ENCODE measurements at places on chromosomes 5 and 9.

- no peak for DNase-seq
Measured at GRCh38 chr9:136316896-136317676, 10.3 kb upstream of the GPSM1 start.

GRCh38 chr9:124381170-124381945, 33.9 kb downstream of the PSMB7 start:
- no peak for DNase-seq

- DNase-seq: no peak
Measured at GRCh38 chr9:70257991-70258691, 637 bp upstream of the SMC5 start.

- peak; percentile 23 for DNase-seq
Measured at GRCh38 chr9:129111528-129112151, 425 bp downstream of the PTPA start.

GRCh38 chr5:171633776-171634470, 151.7 kb upstream of the SMIM23 start:
- no peak for DNase-seq

DNA sequence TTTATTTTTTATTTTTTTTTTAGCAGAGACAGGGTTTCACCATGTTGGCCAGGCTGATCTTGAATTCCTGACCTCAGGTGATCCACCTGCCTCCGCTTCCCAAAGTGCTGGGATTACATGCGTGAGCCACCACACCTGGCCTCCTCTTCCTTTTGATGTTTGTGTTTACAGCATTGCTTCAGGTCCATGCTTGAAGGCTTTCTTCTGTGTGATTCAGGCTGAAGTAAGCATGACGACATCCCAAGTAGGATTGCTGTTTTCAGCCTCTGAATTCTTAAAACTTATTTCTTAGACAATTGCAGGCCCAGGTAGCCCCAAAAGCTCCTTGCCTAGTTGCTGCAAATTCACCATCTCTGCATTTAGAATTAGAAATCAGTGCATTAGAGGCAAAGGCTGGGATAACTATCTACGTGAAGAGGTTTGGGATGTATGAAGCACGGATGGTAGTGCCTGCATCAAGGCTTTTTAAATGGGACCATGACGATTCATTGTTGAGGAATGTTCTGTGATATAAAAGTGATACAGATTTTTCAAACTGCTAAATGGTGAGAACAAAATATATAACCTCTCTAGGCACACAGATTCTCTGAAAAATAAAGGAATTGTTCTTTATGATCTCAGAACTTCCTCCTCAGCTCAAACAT, 3.0 kb upstream of the ETF1 start:
- DNase-seq: no peak

DNA sequence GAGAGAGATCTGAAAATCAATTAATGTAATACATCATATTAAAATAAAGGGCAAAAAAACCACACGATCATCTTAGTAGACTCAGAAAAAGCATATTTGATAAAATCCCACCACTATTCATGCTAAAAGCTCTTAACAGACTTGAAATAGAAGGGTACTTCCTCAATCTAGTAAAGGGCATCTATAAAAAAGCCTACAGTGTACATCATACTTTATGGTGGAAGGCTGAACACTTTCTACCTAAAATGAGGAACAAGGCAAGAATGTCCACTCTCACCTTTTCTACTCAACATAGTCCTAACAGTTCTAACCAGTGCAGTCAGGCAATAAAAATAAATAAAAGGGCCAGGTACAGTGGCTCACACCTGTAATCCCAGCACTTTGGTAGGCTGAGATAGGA, 38.9 kb downstream of the POLK start:
- DNase-seq: no peak

DNA sequence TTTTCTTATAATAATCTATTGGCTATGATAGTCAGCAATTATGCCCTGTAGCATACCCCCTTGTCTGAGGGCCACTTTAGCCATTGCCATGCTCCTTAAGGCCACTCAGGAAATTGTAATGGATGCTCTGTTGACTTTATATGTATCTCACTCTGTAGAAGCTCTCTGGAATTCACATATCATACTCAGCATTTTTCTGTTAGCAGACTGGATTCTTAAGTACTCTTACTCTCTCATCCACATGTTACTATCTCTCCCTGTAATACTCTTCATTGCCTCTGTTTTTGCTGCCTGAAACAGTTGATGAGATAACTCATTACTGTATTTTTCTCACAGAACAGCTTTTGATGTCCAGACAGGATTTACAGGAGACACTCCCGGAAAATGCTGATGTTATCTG, 24.2 kb downstream of the TMEM232 start:
- no peak for DNase-seq

DNA sequence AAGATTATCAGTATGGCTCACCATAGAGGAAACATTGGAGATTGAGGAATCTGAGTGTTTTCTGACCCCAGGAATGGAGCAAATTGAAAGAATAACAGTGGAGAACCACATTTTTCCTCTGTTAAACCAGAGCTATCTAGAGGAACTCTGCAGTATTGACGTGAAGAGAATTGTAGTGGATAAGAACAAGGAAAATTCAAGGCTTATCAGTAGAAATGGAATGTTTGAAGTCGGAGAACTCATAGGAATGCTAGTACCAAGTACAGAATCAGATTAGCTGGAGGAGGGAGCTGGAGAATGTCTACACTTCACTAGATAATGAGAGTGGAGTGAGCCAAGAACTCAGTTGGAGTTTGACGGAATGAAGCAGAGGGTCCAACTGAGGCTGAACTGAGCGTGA, 50.3 kb downstream of the SNCAIP start:
- no peak for DNase-seq

DNA sequence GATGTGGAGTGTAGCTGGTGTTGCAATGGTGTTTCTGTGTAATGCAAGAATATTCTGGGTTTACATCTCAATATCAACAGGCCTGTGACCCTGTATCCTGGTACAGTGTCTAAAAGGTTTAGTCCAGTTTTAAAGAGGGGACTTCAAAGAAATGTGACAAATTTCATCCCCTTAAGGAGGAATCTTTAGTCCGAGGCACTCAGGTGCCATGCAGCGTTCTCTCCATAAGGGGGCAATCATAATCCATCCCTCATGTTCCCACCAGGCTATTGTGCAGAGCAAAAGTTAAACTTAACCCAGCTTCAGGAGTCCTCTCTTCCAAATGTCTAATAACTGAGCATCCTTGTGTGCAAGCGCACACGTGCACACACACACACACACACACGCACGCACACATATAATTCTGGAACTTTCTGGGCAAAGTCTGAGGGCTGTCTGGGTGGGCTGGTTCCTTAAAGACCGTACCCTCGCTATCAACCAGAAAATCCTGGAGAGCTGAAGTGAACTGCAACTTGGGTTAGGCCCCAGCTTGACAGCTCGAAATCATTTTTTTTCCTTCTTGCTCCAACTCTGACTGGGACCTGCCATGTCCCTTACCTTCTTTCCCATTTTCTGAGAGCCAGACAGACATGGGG, 46.0 kb downstream of the CRB2 start:
- no peak for DNase-seq

DNA sequence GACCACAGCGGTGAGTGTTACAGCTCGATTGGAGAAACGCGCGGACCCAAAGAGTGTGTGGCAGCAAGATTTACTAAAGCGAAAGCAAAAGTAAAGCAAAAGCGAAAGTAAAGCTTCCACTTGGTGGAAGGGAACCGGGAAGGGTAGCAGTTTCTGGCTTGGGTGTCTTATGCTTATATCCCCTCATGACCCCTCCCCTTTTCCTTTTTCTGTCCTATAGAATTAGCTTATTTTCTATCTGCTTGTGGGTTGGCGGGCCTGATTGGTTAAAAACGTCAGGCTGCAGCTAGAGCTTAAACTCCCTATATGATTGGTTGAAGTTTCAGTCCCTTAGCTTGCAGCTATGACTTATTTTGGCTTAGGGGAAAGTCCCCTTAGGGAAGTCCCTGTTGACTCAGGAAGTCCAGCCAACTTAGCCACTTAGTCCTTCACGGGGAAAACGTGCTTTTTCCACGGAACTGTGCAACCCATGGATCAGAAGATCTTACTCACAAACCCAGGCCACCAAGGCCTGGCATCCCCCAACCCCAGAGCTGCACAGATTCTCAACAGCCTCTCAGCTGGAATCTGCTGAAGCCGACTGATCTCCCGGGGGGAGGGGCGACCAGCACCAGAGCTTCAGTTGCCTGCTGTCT, 114.2 kb upstream of the ADAMTS16 start:
- DNase-seq: no peak

DNA sequence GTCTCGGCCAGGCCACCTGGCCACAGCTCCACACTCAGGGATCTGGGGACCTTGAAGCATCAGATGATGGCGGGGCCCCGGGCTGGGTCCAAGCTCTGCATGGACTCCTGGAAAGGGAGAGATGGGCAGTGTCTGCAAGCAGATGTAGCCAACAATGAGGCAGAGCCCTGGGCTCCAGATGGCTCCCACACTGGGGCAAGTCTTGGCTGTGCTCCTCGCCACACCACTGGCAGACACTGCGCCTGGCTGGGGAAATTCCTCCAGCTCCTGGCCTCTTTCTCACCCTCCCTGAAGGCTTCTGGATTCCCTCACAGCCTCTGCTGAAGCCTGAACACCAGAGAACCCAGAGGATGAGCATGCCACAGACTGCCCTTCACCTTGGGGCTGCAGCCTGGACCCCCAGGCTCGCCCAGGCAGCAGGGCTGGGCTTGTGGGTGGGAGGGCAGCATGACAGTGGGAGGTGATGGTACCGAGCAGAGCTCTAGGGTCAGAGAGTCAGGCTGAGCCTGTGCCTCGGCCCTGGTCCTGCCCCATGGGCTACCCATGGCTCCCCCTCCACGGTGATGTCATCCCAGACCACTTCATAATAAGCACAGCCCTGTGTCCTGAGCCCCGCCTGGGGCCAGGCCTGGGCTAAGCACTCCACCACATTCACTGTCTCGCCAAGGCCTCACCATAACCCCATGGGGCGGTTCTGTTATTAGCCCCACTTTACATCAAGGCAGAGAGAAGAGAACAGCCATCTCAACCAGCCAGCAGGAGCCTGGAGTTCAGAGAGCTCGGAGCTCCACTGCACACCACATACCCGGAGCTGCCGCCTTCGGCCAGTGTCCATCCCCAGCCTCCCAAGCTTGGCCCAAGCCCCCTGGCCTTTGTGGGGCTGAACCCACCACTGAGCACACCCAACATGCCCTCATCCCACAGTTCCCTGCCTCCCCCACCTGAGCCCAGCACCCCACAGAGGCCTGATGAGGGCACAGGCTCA, 62.2 kb upstream of the ADAMTS2 start:
- no peak for DNase-seq

DNA sequence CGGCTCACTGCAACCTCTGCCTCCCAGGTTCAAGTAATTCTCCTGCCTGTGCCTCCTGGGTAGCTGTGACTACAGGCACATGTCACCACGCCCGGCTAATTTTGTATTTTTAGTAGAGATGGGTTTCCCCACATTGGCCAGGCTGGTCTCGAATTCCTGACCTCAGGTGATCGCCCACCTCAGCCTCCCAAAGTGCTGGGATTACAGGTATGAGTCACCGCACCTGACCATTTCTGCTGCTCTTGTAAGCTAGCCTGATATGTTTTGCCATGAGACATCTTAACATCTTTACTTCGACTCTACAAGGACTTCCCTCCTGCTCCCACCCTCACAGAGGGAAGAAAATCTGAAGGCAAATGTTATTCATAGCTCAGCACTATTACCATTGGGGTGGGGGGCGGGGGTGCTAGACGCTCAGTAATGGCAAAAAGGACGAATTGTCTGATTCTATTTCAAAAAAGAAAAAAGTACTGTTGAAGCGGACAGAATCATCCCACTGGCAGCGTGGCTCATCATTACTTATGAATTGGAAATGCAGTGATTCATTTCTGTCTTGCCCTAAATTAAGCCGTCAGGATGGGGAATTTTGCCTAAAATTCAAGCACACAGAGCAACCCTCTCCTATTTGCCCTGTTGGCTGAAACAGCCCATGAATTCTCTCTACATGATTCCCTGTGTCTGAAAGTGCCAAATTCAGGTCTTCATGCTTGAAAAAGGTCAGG, 46.4 kb upstream of the WWC1 start:
- no peak for DNase-seq

DNA sequence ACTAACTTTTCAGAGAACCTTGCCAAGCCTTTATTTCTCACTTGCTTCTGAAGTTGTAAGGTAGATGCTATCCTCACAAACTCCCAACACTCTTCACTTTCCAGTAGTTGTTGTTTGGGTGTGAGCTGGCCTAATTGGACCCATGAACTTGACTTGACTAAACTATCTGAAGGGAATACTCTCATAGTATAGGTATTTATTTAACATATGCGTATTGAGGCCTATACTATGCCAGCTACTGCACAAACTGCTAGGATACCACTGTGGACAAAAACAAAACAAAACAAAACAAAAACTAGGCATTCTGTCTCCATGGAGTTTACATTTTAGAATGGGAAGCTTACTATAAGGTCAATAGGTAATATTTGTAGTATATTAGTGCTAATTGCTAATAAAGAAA, 1.3 kb downstream of the TXNDC8 start:
- DNase-seq: no peak

DNA sequence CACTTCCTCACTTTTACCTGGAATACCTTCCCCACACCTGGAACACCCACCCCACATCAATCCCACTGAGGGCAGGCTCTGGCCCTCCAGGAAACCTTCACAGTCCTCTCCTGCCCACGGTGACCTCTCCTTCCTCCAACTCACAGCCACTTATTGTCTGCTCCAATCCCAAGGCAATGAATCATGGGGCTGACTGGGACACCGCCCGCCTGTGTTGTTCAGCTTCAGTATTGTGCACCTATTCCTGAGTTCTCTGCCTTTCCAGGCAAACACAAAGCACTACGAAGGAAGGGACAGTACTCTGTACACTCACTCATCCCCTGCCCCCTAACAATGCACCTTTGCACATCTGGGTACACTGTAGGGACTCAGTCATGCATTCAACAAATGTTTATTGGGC, 7.3 kb downstream of the PCDH1 start:
- no peak for DNase-seq

GRCh38 chr5:78526049-78526525, 122.5 kb downstream of the LHFPL2 start:
- no peak for DNase-seq

GRCh38 chr5:170372971-170373370, 16.2 kb downstream of the KCNMB1 start:
- no peak for DNase-seq

DNA sequence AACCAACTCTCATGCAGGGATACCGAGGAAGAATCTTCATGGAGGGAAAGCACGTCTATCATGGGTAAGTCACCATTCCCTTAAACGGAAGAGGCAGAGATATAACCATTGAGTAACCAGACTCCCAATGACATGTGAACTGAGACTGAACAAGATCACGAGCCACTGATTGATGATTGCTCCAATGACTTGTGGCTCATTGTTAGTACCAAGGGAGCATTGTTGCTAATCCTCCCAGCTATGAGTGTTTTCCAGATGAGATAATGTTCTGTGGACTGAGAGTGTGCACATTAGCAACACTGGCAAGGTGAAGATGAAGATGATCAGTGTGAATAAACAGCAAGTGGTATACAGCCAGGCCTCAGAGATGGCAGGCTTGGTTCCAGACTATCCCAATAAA, 219.2 kb upstream of the MAP3K1 start:
- no peak for DNase-seq

Data from stimulated activated CD4-positive, alpha-beta T cell treated with anti-CD3 and anti-CD28 coated beads, Interleukin-1b, Interleukin-23, amount 100 ng/mL, for 24 hours (primary cell).